ENCODE measurements at places on chromosomes 11 and 22.

DNA sequence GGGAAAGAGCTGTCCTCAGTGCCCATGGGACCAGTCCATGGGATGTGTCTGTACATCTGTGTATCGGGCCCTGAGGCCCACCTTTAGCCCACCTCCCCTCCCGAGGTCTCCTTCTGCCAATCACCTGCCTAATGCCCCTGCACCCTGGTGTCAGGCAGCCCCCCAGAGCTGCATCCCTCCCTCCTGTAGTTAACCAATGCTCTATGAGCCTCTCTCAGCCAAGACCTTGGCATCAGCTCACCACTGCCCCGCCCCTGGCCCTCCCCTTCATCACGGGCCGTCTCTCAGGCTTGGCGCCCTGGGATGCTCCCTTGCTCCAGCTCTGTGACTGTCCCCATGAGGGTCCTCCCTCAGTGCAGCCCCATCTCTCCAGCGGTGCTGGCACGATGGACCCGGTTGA is 18.5 kb downstream of the MGAT3 start:
- DNase-seq: peak; percentile 48

DNA sequence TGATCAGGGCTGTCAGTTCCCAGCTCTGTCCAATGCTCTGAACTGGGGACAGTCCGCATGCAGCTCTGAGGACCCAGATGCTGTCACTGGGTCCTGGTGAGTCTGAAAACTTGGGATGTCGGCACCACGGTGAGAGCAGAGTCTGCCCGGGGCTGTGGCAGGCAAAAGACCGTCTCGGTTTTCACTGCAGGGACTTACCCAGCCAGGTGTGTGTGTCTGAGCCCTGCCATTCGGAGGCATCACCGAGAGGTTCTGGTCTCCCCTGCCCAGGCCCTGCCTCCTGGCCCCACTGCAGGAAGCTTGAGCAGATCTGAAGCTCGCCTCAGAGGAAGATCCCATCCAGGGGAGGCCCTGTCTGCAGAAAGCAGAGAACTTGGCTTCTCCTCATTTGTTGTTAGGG is 5.2 kb downstream of the TP53AIP1 start:
- peak; percentile 58 for DNase-seq

DNA sequence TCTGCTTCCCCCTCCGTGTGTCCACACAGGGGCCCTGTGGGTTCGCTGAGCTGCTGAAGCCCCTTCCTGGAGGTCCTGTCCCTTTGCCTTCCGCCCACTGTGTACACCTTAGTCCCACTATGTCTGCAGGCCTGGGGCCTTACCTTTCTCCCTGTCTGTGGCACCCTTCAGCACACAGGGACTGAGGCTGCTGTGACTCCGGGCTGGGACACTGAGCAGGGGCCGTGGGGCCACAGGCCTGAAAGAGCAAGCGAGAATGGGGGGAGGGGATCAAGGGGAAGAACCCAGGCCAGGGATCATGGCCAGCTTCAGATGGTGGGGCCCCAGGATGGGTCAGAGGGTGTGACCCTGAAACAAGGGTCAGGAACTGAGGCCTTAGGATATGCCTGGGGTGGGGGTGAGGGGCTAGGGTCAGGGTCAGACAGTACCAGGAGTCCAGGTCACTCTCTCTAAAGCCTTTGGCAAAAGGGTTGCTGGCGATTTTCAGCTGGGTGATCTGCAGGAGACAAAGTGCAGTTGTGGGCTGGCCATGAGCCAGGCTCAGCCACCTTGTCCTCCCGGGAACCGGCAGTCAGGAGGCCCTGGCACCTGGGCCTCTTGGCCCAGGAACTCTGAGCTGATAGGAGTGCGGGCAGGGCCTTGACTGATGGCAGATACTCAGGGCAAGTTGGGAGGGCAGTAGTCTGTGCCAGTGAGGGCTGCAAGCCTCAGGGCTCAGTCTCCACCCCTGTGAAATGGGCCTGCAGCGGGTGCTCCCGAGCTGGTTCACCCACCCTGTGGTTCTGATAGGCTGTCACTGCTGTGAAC is 2.6 kb upstream of the NUDT8 start:
- DNase-seq: peak; percentile 45

- no peak for DNase-seq
Observed at GRCh38 chr11:117467770-117468169, 140.1 kb downstream of the CEP164 start.

GRCh38 chr11:92576315-92576714 is 351.7 kb downstream of the FAT3 start:
- no peak for DNase-seq

DNA sequence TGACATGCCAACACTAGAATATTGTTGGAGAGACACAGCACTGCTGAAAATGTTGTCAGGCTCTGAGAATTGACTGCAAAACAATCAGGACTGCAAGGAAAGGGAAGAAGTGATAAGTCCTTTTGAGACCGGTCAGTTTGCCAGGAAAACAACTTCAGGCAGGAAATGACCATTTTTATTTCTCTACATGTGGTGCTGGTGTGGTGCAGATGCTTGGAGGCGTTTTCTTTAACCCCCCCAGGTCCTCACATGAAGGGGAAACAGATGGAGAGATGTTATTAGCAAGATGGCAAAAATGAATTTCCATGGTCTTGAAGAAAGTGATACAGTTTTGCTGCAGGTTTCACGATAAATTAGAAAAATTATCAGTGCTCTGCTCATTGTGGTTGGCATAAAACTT is 5.7 kb downstream of the AP2A2 start:
- peak; percentile 17 for DNase-seq

DNA sequence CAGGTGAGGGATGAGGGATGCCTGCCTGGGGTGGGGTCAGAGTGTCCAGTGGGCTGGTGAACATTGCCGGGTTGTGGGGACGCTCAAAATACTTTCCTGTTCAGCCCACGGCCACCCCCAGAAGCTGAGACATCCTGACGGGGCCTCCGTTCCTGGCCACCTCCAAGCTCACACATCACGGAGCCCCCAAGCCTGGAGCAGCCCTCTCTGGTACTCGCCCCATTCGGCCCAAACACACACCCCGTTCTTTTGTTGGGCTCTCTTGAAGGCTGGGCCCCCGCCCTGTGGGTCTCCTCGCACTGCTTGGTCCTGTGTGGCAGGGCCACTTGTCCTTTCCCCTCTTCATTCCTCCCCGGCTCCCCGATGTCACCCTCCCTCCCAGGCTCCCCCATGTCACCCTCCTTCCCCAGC is 442.6 kb downstream of the TBC1D22A start:
- DNase-seq: no peak

DNA sequence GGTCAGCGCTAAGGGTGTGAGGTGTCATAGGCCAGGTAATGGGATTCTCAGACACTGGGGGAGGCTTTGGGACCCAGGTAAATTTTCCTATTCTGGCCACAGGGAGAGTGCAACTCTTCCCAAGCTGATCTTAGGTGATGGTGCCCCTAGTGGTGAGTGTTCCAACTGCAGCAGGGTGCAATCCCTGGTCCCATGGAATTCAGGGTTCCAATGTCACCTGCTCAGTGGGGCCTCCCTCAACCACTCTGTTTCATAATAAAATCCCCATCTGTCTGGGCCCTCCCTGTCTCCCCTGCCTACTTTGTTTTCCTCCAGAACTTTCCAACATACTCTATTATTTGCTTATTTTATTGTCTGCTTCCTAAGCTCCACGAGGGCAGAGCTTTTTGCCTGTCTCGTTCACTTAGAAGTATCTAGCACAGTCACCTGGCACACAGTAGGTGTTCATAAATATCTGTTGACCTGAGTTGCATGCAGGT is 2.9 kb upstream of the SGSM1 start:
- peak; percentile 90 for DNase-seq

All from H7 (cell line).